CD4-positive, alpha-beta T cell treated with Interleukin-17A for 4 hours (primary cell): ENCODE measurements at places on chromosomes 16 and 17.

DNA sequence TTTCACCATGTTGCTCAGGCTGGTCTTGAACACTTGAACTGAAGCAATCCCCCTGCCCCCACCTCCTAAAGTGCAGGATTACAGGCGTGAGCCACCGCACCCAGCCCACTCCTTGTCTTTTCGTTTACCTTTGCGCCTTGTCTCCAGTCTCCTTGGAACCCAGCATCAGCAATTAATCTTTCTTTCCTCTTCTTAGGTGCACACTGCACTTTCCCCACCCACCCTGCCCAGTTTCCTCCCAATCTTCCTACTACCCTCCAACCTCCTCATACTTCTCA is 1.5 kb upstream of the CLDN7 start:
- DNase-seq, result no peak

DNA sequence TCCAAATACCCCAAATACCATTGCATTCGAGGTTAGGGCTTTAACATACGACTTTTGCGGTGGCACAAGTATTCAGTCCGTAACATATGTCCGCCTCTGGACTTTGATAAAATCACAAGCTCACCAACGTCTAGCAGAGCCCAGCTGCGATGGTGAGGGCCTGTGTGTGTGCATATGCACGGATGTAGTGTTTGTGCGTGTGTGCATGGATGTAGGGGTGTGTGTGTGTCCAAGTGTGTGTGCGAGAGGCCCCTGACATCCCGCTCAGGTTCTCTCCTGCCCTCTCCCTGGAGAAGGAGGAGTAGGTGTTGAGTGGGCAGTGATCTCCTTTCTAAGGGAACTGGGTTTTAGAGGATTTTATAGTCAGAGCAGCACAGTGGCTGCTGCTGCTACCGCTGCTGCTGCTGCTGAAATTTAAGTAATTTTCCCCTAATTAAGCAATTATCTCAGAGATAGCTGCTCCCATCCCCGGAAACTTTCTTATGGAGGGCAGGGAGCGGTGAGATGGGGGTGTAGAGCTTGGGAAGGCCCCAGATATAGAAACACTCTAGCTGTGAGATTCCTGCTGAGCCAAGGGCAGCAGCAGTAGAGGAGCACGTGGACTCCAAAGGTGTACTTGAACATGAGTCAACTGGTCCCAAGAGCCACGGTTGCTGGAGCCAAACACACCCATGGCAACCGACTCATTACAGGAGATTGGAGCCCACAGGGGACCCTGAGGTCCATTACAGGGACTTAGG is 121.7 kb upstream of the SDK2 start:
- no peak for DNase-seq

DNA sequence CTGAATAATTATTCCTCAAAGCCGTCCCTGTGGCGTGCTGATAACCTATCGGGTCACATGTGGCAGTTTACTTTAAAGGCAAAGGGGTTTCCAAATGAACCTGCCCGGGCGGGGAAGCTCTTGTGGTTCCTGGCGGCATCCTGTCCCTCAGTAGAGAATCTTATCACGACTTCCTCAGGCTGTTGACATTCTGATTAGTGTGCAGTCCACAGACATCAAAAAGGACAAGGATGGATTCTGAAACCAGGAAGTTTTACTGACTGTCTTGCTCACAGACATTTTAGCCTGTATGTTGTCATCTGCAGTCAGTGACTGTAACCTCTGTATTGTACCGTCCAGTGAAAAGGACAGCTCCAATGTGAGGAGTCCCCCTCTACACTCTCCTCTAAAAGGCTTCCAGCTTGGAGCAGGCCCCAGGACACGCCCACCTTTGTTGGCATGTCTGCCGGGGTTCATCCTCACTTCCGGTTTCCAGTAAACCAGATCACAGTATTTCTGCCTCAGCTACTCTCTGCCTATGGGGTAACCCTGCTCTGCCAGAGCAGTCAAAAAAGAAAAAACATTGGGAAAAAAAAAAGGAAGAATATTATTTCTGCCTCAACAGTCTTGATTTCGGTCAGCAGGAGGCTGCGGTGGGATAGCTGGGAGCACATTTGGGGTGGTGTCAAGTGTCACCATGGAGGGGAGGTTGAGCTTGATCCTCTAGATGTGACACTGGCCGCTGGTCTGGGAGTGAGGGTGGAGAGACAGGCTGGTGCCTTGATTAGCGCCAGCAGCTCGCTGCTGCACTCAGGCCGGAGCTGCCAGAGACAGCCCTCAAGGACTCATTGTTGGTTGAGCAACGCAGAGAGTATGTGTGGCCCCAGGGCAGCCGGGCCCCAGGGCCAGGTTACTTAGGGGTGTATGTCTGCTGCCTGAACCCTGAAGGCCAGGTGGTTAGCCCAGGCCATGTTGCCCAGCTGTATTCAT is 89.0 kb upstream of the DNAH17 start:
- peak; percentile 71 for DNase-seq

DNA sequence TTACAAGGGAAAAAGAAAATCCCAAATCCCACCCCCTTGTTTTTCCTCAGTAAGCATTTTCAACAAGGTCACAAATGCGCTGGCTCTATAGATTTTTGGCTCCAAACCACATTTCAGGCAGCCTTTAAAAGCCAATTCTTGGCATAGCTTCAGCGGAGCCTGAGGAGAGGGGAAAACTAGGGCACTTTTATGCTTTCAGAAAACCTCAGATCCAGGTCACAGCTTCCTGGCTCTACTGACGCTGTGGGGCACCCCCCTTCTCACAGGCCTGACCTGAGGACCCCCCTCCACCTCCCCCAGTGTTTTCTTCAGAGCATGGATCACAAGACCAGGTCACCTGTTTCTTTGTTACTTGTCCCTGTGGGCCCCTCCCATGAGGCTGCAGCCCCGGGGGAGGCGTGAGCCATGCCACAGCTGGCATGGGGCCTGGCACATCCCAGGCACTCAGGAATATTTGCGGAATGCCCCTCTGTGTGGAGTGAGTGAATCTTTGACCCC is 30.1 kb upstream of the MTSS2 start:
- no peak for DNase-seq

DNA sequence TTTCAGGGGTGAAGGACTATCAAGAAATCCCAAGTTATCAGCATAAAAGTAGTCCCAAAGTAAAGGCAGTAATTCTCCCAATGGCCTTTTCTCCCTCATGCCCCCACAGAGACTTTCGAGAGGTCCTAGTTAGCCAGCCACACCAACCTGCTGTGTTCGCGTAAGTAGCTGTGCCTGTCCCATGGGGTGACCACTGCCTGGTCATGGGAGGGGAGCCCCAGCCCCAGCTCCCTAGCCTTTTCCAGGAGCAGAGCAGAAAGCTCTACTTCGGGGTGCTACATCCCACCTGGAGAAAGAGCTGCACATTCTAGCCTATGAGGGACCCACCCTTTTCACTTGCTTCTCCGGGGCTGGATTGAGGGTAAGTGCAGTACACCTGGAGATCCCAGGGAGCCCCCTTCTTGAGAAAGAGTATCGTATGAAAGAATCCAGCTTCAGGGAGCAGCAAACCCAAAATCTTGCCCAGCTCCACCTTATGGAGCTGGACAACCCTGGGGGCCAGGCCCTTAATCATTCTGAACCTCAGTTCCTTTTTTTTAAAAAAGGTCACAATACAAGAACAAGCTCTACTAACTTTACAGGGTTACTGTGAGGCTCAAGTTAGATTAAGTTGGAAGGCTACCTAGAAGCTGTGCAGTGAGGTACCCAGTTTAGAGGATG is 8.6 kb upstream of the SOST start:
- DNase-seq, result no peak

DNA sequence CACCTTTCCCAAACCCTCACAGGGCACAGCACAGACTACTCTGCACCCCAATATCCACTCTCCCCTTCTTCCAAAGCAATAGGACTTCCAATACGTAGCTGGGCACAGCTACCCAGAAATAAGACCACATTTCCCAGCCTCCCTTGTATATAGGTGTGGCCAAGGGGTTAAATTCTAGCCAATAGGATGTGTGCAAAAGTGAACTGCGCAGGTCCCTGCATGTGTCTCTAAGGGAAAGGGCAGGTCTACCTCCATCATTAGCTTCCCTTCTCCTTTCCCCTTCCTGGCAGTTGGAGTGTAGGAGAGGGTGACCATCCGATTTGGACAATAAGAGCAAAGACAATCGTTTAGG is 25.5 kb upstream of the SNN start:
- DNase-seq, result no peak

GRCh38 chr16:84982434-84982833 is 28.9 kb downstream of the ZDHHC7 start:
- DNase-seq, result peak; percentile 28

GRCh38 chr17:17028059-17028877 is 14.0 kb upstream of the MPRIP start:
- no peak for DNase-seq

GRCh38 chr17:37820313-37820994 is 75.6 kb upstream of the HNF1B start:
- no peak for DNase-seq

DNA sequence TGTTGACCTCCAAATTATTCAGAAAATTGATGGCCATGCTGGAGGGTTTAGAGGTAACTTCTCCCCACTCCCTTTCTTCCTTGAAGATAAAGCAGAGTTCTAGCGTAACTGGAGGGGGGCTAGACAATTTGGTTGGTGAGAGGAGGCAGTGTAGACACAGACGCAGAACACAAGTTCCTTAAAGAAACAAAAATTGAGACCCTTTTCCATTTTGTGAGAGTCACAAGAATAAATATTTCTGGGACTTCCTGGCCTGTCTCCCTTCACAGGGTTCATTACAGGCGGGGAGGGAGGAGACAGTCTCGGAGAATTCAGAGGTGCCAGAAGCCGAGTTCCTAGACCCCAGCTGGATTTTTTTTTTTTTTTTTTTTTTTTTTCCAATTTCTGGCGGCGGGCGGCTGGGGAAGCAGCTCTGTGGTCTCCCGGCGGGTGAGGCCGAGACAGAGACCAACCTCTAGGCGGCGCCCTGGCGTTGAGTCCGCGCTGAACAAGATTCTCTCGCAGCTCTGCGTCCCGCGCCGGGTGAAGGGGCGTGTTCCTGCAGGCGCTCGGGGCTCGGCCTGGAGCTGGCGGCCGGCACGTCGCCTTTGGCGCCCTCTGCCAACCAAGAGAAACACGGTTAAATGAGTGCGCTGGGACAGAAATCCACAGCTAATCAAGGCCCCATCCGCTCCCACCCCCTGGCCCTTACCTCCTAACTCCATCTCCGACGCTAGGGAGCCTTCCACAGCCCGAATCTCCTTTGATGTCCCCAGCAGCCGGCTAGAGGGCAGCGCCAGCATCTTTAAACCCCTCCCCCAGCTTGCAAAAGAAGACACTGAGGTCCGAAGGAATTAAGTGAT is 10.2 kb upstream of the HOXB9 start:
- peak; percentile 76 for DNase-seq

DNA sequence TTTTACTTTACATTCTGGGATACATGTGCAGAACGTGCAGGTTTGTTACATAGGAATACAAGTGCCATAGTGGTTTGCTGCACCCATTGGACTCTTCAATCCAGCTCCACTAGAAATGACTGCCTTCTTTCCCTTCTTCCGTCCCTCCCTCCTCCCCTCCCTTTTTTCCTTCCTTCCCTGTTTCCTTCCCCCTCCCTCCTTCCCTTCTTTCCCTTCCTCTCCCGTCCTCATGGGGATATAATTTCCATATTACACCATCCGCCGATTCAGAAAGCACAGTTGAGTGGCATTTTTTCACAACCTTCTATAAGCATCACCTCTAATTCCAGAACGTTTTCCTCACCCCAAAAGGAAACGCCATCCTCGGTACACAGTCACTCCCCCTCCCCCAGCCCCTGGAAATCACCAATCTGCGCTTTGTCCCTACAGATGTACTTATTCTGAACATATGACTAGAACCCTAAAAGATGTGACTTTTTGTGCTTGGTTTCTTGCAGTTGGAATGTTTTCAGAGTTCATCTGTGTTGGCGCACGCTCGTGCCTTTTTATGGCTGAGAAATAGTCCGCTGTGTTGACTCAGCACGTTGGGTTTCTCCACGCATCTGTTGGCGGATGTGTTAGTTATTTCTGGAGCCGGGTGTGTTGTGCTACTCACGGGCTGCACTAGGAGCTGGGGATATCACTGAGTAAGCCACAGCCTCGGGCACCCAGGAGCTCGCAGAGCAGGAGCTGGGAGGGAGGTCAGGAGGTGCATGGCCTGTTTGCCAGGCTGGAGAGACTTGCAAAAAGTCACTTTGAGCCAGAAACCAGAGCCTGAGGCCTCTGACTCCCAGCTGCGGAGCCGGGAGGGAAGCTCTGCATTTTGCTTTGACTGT is 336.4 kb downstream of the SEC14L1 start:
- DNase-seq, result peak; percentile 52

DNA sequence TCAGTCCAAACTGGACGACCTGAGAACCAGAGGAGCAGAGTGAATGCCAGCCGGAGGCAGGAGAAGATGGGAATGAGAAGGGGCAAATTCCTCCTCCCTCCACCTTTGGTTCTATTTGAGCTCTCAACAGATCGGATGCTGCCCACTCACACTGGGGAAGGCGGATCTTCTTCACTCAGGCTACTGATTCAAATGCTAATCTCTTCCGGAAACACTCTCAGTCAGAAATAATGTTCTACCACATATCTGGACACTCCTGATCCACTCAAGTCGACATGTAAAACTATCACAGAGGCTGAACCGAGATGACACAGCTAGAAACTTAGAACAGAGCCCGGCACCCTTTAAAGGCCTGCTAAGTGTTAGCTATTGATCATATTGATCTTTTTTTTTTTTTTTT is 57.4 kb upstream of the GRIN2A start:
- DNase-seq, result no peak

- DNase-seq, result no peak
These were observed 539 bp upstream of the GABARAPL2 start for GRCh38 chr16:75565640-75566039.

DNA sequence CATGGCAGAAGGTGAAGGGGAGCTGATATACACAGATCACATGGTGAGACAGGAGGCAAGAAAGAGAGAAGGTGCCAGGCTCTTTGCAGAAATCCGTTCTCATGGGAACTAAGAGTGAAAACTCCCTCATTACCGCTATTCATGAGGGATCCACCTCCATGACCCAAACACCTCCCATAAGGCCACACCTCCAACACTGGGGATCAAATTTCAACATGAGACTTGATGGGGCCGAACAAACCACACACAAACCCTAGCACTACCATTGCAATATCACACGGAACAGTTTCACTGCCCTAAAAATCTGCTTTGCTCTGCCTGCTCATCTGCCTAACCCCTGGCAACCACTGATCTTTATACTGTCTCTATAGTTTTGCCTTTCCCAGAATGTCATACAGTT is 34.8 kb downstream of the C17orf67 start:
- DNase-seq, result no peak

DNA sequence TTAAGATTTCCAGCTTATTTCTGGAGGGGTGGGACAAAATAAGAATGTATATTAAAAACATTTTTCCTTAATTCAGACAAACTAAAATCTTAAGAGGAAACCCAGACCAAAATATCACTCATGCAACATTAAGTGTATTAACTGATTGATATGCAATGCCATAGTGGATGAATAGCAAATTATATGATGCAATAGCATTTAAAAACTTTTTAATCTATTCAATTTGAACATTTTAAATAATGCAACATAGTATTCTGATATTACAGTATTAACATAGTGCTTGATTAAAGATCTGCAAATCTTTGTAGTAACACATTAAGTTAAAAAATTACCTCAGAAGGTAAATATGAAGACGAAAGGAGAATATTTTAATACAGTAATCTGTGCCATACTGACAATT is 15.3 kb upstream of the INTS2 start:
- no peak for DNase-seq

- peak; percentile 56 for DNase-seq
These were observed 2.5 kb downstream of the ALOX15B start for GRCh38 chr17:8041249-8041928.

GRCh38 chr17:15947271-15947670 is 2.3 kb downstream of the ADORA2B start:
- DNase-seq, result no peak
